Kidney capillary endothelial cell (primary cell): ENCODE measurements at places on chromosomes 2 and 18.
A peak's percentile ranks its signal among the peaks of the same experiment; 100 is the strongest.

DNA sequence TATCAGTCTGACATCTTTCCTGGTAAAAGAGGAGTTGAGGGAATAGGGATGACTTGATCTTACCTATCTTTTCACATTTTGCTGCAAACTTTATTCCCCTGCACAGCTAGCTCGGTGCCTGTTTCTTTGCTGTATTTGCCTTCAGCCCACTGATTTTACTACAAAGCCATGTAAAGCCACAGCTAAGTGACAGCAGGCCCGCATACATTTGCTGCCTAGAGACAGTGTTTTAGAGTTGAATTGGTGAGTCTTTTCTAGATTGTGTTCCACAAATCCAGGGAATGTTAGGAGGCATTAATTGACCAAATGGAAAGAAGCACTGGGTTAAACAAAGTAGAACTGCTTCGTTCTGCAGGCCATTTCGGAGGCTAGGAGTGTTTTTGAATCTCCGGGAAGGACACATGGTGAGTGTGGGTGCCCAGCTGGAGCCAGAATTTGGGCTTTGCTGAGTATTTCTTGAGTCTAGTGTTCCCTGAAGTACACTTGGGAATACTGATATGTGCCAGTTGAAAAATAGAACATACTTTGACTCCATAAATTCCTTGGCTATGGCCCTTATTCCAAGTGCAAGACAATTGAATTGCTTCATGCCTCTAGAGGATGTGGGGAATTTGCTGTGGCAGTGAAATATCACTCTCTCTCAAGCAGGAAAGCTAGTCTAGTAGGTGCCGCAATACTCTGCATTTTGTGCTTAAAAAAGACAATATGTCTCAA lies 329.8 kb downstream of the PTPRM start:
- no peak for DNase-seq

DNA sequence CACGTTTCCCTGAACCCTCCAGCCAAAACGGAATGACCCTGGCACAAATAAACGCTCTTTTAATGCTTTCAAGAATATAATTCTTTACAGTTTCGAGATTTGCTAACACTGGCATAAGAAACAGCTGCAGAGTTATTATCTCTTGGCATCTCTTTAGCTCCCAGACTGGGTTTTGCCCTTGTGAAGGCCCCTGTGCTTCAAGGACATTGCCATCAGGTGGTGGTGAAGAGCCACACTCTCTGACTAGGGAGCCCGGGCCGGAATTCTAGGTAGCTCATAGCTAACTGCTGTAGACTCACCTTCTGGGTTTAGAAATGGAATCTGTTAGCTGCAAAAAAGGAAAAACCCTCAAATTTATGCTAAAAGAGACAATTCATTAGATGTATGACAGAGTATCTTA lies 13.3 kb upstream of the GALNT14 start:
- DNase-seq, result no peak

DNA sequence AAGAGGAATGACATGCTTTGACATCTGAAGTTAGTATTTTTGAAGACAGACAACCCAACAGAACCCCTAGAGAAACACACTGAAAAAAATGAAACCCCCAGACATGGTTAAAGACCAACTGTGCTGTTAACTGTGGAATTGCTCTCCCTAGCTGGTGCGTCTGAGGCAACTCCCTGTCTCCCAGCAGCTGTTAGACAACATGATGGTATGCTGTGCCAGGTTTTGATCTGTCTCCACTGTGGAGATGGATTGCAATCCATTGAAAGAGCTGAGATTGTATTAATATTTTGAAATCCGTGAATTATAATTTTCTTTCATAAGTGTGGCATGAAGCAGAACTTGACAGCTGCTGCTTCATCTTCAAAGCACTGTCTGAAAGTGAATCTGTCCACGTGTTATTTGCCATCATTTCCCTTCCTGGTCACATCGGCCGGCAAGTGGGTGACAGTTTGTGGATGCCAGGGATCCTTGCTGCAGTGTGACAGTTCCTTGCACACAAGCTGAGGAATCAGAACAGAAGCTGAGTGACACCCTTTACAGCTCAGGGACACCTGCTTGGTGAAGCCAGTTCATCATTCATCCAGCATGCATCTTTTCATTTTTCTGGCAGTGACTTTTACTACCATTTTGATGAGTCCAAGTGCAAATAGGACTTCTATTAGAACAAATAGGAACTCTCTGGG lies 58.2 kb upstream of the ACSL3 start:
- DNase-seq, result no peak

DNA sequence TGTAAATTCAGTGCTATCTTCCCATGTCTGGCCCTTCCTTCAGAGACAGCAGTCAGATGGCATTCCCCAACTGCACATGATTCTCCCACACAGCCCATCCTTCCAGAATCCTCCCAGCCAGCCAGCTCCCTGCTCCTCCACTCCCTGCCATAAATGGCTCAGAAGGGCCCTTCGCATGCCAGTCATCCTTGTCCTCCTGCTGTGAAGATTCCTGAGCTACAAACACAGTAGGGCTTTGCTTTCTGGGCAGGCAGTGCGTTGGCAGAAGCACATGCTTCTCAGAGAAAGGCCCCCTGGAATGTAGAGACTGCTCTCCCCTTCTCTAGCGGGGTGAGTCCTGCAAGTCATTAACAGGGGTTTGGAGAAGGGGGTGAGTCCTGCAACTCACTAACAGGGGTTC lies 71.9 kb downstream of the TEX51 start:
- no peak for DNase-seq

GRCh38 chr18:3611313-3612090 lies 161.5 kb downstream of the TGIF1 start:
- no peak for DNase-seq

- no peak for DNase-seq
Measured at GRCh38 chr18:50192995-50193795, 1.8 kb downstream of the MYO5B start.

GRCh38 chr2:30208453-30208852 lies 22.9 kb upstream of the LBH start:
- DNase-seq, result peak; percentile 74

DNA sequence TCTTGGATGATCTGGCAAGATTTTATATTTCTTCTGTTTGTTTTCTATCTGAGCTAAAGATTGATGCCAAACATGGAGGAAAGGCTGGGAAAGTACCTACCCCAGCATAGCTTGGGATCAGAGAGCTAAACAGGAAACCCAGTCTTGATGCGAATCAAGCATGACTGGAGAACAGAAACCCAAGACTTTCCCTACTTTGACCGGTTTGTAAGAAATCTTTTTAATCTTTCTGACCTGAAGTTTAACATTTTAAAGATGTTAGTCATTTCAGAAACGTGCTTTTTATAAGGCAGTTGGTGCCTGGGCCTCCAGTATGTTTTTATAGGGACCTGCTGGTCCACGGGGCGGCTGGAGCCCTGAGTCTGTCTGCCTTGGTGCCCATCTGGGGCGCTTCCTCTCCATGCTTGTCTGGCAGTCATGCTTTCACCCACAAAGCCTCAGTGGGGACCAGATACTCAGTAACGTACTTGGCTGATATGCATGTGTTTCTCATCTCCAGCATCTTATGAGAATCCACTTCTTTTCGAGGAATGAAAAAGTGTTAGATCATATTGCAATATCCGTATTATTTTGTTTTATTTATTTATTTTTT lies 266.5 kb downstream of the PTGR3 start:
- no peak for DNase-seq

- no peak for DNase-seq
Measured at GRCh38 chr2:172905937-172906811, 169.5 kb upstream of the MAP3K20 start.
